ENCODE measurements at places on chromosomes 16 and 17. TPM values are rescaled to one million over a fixed set of nuclear protein-coding genes. Genes with fewer than 3 reads are reported as not detected.

Gene TMEM132E
- not detected for total RNA-seq

Gene PRDM7
- total RNA-seq: not detected

Gene HSD17B1
- 1.7 TPM for total RNA-seq

Gene AOC3
- total RNA-seq: 0.97 TPM

Gene PRAC1
- total RNA-seq: not detected

Gene PABPN1L
- not detected for total RNA-seq

Gene RAMP2
- 0.98 TPM for total RNA-seq

Gene TEKT5
- total RNA-seq: not detected

Gene WFDC1
- not detected for total RNA-seq

Gene ZNF785
- total RNA-seq: not detected

Gene ABI3
- not detected for total RNA-seq

Gene HOXB4
- 0.16 TPM for total RNA-seq

Gene HYDIN
- 0.32 TPM for total RNA-seq
